ENCODE measurements at places on chromosomes 2 and 18.
A peak's percentile ranks its signal among the peaks of the same experiment; 100 is the strongest.

- no peak for DNase-seq
Observed at GRCh38 chr2:170265321-170265720, 87.4 kb downstream of the MYO3B start.

DNA sequence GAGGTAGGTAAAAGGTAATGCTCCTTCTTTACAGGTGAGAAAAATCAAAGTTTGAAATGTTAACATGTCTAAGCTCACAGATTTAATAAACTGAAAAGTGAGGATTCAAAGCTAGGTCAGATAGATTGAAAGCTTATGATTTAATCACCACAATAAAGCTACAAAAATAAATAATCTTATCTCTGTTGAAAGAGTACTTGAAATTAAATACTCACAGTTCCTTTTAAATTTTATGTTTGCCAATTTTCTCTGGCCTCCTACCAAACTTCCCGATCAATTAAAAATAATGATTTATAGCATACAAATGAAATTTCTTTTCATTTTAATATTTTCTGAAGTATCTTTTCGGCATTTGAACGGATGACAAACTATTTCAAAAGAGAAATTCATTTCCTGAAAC lies 77.3 kb downstream of the GAREM1 start:
- no peak for DNase-seq

DNA sequence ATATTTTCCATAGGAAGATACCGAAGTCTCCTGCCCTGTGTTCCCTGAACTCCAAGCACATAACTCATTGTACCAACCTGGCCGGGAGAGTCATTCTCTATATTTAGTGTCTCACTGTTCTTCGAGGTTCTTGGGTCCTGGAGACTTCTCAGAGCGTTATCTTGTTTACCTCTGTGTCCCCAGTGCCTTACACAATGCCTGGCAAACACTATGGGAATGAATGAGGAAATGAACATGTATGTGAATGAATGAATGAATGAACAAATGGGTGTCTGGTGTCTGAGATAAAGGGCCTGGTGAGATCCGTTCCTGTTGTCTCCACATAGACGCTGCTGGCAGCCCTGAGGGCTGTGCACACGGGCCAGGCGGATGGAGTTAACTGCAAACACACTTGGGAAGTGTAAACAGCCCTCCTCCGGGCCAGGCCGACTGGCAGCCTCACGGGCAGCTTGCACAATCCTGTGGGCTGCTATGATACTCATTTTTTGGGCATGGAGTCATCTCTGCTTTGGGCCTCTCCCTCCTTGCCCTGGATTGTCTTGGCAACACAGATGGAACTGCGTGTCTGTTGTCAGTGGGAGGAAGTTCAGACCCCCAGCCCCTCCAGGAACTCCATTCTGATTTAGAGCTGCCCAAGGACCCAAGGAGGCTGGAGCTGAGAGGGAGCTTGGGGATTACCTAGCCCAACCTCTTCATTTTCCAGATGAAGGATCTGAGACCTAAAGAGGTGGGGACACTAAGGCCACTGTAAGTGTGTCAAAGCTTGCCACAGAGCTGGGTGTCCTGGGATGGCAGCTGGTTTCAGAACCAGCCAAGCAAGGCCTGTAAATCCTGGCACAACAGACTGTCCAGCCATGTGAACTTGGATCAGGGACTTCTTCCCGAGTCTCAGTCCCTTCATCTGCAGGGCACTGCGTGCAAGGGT lies 124.4 kb downstream of the INHBB start:
- DNase-seq, result peak; percentile 94

GRCh38 chr18:36724591-36725001 lies 104.2 kb downstream of the TPGS2 start:
- DNase-seq, result no peak

GRCh38 chr18:76042511-76042910 lies 452.5 kb downstream of the ZNF516 start:
- no peak for DNase-seq

GRCh38 chr2:195533771-195534642 lies 123.0 kb upstream of the SLC39A10 start:
- DNase-seq, result no peak

DNA sequence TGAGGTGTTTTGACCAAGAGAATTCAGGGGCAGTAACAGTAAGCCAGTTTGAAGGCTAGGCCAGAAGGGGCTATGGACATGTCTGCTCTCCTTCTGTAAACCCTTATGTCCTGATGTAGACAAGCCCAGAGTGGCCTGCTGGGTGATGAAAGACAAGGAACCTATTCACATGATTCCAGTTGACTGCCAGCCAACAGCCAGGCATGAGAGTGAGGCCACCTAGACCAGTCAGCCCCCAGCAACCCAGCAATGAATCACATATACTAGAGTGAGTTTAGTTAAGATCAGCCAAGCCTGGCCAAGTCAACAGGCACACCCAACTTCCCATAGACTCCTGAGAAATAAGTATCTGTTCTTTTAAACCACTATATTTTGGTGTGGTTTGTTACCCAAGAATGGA lies 1889.7 kb upstream of the CELF4 start:
- DNase-seq, result no peak

DNA sequence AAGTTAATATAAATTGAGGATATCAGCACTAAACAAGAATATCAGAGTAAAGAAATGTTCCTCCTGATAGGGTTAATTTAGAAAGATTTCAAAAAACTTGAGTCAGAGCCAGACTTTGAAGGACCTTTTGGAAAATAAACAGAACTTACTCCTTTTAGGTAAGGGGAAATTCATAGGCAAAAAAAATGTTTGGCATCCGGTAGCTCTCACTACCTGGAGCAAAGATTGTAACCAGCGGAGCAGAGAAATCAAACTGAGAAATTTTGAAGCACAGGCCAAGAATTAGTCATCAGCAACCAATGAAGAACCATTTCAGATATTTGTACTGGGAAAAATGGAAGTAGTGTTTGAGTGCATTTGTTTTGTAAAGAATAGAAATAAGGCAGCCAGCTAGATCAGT lies 113.0 kb downstream of the ICA1L start:
- DNase-seq, result peak; percentile 83

GRCh38 chr2:202014759-202015211 lies 18.9 kb upstream of the FZD7 start:
- no peak for DNase-seq

GRCh38 chr18:13657974-13658373 lies 68.4 kb downstream of the FAM210A start:
- DNase-seq, result no peak

GRCh38 chr2:231764760-231765159 lies 16.3 kb downstream of the PDE6D start:
- DNase-seq, result no peak

GRCh38 chr2:24512404-24512803 lies 21.4 kb downstream of the NCOA1 start:
- no peak for DNase-seq

GRCh38 chr2:226213717-226214116 lies 585.9 kb downstream of the IRS1 start:
- DNase-seq, result peak; percentile 39

DNA sequence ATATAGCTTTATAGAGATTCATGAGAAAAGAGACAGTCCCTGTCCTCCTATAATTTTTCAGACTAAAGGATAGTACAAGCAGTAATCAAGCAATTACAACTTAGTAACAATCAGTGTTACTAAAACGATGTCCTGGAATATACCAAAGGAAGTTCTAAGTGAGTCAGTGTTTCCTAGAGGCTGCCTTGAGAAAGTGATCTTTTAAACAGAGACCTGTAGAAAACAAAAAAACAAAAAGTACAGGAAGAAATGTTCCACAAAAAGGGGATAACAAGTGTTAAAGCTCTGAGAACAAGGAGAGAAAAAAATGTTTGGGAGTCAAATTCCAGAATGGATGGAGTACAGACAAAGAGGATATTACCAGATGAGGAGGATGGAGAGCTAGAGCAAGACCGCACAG lies 556.4 kb downstream of the ERBB4 start:
- no peak for DNase-seq

GRCh38 chr18:35247412-35248249 lies 6.8 kb downstream of the ZNF397 start:
- DNase-seq, result peak; percentile 90

GRCh38 chr2:213219816-213220215 lies 64.4 kb upstream of the SPAG16 start:
- DNase-seq, result no peak

DNA sequence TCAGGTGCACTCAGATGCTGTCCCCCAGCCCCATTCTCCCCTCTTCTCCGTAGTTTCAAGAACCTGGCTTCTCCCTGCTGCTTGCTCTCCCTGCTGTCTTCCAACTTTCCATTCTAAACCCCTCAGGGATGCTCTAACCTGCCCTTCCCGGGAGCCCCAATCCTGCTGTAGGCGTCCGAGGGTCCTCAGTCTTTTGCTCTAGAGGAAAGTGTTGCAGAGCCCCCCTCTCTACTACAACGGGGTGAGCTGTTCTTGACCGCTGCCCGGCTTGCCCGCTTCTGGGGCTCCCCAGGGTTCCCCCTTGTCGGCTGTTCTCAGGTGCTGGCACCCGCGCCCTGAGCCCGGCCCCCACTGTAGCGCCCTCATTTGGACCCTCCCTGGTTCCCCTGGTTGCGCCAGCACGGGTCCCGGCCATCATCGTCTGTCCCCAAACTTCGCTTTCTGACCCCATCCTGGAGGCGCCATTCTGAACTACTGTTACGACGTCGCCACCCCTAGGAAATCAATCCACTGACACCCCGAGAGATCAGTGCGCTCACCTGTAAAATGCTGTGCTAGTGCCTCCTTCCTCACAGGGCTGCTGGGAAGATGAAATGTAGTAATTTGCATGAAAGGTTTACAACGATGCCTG lies 31.9 kb upstream of the REG3G start:
- DNase-seq, result no peak

GRCh38 chr2:83022631-83023210 lies 1436.4 kb downstream of the SUCLG1 start:
- peak; percentile 84 for DNase-seq

GRCh38 chr2:58553937-58554336 lies 312.8 kb upstream of the FANCL start:
- no peak for DNase-seq

DNA sequence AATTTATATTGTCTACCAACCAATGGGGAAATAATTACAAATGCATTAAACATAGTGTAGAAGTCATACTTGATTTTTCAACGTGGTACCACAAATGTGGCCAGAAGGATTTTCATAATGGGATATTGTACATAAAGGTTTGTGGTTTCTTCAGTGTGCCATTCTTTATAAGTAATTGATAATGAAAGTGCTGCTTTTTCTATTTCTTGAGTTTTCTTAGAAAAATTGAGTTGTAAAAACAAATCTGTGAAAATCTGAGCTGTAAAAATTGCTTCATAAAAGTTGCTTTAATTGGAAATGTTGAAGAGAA lies 103.6 kb downstream of the KYNU start:
- DNase-seq, result no peak

GRCh38 chr2:31113765-31114164 lies 24.5 kb downstream of the GALNT14 start:
- DNase-seq, result no peak

GRCh38 chr2:158837645-158838044 lies 42.5 kb downstream of the DAPL1 start:
- no peak for DNase-seq

DNA sequence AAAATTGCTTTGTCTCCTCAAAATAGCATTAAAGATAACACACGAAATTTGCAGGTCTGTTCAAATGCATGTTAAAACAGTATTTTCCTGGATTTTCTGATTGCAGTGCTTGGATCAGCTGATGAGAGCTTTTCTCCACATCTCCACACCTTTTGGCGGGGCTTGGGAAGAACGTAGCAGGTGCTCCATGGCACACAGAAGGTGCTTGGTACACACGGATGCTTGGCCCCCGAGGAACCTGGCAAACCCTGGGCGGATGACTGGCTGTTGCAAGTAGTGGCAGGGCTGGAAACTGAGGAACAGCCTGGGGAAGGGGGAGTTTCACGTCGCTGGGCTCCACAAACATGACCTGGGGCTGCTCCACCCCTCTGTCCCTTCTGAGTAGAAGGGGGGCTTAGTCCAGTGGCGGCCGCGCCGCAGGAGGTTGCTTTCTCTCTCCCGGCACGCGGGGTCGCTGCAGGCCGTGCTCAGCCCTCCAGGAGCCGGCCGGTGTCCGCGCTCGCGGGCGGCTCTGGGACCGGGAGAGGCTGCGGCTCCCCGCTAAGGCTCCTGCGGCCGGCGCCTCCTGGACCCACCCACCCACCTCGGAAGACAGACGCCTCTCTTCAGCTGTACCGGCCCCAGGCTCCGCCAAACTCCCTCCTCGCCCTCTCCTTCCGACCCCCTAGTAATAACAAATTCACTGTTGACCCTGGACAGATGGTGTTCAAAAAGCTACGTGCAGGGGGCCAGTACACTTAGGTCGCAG lies 69.3 kb downstream of the MARCO start:
- DNase-seq, result no peak

- DNase-seq, result no peak
Observed at GRCh38 chr2:212913640-212914306, 237.6 kb downstream of the IKZF2 start.

DNA sequence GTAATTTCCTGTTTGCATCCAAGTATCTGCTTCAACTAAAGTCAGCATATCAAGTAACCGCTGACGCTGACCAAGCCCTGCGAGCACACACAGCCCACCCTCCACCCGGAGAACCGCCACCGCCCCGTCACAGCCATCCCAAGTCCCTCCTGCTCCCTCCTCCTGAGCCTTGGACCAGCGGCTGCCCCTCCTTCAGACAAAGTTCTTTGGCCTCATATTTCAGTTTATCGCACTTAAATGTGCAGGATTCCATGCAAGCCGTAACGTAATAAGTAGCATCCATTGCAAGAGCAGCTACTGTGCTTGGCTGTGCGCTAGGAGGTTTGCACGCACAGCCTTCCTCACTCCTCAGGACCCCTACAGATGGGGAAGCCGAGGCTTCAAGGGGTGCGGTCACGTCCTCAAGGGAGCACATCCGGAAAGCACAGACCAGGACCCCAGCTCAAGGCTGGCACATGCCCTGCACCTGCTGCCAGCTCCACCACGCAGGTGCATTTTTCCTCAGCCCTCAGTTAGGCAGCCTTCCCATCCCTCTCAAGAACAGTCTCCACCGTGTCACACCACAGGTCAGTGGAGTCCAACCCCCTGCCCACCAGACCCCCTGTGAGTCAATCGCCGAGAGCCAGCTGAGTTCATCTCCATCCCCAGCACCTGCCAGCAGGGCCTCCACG lies 17.1 kb downstream of the PXDN start:
- peak; percentile 62 for DNase-seq

- DNase-seq, result no peak
Observed at GRCh38 chr2:39160982-39161381, 40.1 kb upstream of the SOS1 start.

- DNase-seq, result no peak
Observed at GRCh38 chr2:221897718-221898117, 325.6 kb upstream of the EPHA4 start.

Data from trophoblast cell (in vitro differentiated cells and primary cell).